ENCODE measurements at places on chromosomes 6 and 20. TPM values are rescaled to one million over a fixed set of nuclear protein-coding genes. Genes with fewer than 3 reads are reported as not detected.

DNA sequence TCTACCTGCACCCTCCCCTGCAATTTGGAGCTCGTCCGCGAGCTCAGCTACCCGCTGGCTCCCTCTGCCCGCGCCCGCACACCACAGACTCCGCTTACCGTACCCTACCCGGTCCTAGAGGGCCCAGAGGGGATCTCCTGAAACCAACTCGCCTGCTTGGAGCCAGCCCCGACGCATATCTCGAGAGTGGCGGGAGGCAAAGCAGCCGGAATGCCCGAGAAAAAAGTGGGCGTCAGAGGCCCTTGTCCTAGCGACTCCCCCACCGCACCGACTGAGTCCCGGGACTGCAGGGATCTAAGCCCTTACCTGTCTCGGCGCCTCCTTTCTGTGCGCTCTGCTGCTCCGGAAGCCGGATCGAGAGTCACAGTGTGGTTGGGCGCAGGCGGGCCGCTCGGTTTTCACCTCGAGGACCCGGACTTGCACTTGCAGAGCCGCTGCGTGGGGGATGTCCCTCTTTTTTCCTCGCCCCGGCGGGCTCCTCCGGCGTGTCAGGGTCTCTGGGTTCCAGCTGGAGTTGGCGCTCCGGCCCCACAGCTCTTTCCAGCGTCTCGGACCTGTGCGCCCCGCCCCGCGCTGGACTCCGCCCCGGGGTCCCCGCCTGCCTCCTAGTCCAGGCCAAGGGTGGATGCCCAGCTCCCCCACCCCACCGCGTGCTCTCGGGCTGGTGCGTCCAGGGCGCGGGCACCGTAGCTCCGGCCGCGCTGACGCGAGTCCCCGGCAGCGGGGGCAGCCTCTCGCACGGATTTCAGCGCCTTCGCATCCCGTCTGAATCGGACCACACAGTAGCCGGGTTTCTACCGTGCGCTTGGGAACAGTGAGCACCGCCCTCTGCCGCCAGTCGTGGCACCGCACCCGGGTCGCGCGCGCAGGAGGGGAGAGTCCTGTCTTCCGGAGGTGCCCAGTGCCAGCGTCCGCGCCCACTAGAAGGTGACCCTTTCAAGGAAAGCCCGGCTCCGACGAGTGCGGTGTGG lies at the start of gene PROKR2:
TSS of gene PROKR2 (minus strand) at position 767 of the 971 bp plus-strand sequence. CDS start 2,585 bp downstream, outside the sequence.
- DNase-seq, result no peak

DNA sequence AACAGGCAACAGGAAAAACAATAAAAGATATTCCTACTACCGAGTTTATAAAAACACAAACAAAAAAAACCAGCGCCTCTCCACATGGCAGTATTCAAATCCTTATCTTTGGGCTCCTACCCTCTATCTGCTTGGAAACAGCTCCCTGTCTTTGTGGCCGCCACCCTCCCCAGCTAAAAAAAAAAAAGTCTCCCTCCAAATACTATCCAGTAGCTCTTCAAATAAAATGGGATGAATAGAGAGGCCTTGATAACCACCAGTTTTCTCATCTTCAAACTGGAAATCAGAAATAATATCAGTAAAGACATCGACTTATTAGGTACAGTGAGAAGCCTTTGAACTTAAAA lies 96.2 kb downstream of the PSMG4 start:
- DNase-seq, result no peak

- DNase-seq, result no peak
These were observed 3.3 kb downstream of the TDRD6 start for GRCh38 chr6:46690911-46691451.

Gene IP6K3
- total RNA-seq, result 47.6 TPM

All from Right ventricle myocardium inferior (tissue), 1 donor.